Stimulated activated CD8-positive, alpha-beta memory T cell treated with anti-CD3 and anti-CD28 coated beads, Interleukin-12 subunit alpha, Interleukin-12 subunit beta, amount 100 ng/mL, for 4 hours (primary cell): ENCODE measurements at places on chromosomes 5 and 9.

DNA sequence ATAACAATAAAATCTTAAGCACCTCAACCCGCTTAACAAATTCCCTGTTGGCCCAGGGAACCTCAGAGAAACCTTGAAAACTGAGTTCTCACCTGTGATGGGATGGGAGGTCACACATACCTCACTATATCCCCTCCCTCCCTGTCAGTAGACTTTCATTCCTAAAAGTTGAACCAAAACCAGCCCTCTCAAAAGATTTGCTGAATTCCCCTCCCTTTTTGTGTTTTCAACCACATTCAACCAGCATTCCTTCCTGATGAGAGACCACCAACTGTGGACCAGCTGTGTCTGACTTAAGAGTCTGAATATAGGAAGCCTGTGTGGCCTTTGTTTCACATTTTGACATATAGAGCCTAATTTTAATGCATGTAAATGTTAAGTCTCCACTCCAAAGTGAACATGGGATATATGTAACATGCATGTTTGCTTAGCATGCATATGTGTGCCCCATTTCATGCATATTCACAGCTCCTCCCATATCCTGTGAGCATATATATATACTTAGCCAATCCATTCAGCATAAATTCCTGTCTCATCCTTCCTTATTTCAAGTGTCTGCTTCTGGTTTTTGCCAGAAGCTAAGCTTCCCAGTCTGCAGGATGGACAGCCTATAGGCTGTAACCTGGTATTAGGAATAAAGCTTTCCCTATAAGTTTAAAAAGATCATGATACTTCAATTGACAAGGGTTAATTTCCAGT, 604.6 kb downstream of the PTPRD start:
- DNase-seq = no peak

DNA sequence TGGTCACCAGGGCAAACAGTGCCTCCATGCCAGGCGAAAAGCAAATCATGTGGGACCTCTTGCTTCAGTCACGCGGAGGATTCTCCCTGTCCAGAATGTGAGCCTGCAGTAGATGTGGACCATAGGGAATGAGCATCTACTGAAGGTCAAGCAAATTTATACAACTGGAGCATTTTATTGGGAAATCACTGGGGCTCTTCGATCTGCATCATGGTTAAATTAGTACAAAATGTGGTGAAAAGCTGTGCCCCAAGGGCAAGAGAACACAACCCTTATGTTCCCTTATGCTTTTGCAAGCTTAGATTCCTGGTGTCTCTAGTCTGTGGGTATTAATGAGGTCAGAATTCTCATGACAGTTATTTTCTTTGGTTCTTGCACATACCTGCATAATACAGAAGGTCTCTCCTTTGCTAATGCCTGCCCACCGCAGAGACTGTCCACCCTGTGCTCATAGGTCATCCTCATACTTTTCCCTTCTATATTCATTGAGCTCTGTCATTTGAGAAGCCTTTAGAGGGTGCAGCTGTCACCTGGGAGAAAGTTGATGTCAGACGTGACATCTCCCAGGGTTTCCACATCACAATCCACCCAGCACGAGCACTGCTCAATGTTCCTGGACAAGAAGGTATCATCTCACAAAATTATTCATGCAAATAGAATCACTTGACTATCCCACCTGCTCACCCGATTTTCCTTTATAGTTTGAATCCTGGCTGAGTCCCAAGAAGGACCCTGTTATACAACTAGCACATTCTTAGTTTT, 111.7 kb downstream of the NXNL2 start:
- no peak for DNase-seq

DNA sequence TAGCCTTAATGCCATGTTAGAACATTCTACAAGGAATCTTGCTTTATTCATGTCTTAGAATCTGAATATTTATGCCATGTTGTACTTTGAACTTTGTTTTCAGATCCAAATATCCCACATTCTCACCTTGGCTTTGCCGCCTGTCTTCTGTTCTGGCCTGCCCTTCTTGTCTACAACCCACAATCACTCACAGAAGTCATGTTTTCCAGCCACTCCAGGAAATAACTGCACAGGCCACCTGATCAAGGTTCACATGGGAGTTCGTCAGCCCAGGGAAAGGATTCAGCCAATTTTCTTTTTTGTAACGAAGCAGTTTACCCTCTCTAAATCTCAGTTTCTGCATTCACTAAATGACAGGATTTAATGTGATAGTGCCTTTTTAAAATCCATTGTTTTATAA, 70.5 kb downstream of the JAKMIP2 start:
- no peak for DNase-seq

DNA sequence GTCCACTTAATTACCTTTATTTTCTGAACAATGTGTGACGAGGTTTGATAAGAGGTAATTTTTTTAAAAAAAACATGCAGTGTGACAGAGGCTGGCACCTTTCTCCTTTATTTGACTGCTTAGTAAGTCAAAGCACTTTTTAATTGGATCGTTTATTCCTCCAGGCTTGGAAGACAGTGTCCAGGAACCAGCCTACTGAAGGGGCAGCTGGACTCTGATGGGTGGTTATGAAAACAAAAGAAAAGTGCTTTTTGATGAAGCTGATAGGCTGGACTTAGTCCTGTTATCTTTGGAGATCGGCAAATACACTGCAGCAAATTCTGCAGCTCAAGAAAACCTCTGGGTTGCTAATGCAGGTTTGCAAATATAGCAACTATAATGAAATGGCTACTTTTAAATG, 141.7 kb downstream of the DCP2 start:
- no peak for DNase-seq

- DNase-seq = no peak
These were observed 26.2 kb upstream of the HSPA9 start for GRCh38 chr5:138601444-138601843.
